ENCODE measurements at places on chromosomes 3 and 15.

- DNase-seq: no peak
Measured at GRCh38 chr15:35206060-35206675, 121.1 kb upstream of the NANOGP8 start.

DNA sequence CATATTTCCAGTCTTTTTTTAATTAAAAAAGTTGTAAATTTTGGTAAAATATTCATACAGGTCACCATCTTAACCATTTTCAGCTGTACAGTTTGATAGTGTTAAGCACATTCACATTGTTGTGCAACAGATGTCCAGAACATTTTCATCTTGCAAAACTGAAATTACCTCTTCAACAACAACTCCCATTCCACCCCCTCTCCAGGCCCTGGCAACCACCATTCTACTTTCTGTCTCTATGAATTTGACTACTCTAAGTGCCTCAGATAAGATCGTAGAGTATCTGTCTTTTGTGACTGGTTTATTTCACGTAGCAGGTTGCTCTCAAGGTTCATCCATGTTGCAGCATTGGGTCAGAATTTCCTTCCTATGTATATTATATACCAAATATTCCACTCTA lies 76.0 kb downstream of the SLCO3A1 start:
- DNase-seq: no peak

- no peak for DNase-seq
Measured at GRCh38 chr3:30263925-30264313, 342.5 kb upstream of the TGFBR2 start.

DNA sequence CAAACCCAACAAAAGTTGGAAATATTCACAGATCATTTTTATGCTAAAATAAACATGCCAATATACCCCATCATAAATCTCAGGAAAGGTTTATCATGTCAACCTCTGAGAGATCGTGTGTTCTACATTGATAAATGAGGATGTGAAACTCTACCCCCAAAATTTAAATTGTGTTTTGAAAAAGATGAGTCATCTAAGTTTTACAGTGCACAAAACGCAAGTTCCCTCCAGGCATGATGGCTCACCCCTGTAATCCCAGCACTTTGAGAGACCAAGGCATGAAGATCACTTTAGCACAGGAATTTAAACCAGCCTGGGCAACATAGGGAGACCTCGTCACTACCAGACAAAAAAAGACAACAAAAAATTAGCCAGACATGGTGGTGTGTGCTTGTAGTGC lies 1487.0 kb upstream of the GBE1 start:
- DNase-seq: no peak

DNA sequence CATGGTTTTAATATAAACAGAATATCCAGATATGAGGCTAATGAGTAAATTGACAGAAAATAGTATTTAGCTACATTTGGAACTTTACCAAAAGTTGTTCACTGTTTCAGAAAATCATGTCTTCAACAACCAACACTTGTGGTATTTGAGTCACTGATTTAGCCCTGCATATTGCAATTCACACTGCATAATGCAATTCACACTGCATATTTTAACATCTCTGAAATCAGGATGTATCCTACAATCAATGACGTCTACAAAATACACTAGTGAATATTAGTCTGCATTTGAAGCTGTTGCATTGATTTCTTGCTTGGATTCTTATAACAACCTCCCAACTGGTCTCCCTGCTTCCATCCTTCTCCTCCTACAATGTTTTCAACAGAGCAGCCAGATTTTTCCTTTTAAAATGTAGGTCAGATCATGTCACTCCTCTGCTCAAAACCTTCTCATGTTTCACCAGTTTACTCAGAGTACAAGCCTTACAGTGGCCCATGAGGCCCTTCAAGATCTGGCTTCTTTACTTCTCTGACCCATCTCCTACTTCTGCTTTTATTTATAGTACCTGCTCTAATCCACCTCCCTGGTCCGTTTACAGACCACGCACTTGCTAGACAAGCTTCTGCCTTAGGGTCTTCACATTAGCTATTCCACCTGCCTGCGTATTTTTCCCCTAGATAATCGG lies 11.4 kb upstream of the RAB11A start:
- DNase-seq: no peak

GRCh38 chr15:25431836-25432561 lies 6.8 kb downstream of the UBE3A start:
- no peak for DNase-seq

- DNase-seq: no peak
Measured at GRCh38 chr15:60162968-60163355, 158.9 kb downstream of the FOXB1 start.

DNA sequence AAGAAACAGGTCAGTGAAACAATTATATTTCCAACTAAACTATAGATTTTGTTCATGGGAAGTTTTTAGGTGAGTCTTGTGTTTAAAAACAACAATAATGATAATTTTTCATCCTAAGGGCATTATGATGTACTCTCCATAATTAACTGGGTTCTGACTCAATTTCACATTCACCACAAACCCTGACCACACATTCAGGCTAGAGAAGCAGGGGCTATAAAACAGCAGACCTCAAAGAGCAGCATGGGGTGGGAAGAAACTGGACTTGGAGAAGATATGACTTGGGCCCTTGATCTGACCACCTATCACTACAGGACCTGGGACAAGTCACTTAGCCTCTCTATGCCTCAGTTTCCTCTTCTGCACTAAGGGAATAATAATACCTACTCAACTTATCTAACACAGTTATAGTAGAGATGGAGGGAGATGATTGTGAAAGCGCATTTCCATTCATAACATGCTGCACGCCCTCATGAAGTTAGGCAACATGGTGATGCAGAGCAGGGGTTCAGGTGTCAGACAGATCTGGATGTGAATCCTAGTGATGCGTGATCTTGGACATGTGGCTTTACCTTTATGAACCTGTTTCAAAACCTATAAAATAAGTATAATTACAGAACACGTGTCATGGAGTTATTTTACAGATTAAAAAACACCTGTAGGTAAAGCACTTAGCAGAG lies 63.0 kb upstream of the ACP3 start:
- DNase-seq: no peak

GRCh38 chr15:31433091-31433490 lies 106.5 kb downstream of the KLF13 start:
- DNase-seq: no peak

DNA sequence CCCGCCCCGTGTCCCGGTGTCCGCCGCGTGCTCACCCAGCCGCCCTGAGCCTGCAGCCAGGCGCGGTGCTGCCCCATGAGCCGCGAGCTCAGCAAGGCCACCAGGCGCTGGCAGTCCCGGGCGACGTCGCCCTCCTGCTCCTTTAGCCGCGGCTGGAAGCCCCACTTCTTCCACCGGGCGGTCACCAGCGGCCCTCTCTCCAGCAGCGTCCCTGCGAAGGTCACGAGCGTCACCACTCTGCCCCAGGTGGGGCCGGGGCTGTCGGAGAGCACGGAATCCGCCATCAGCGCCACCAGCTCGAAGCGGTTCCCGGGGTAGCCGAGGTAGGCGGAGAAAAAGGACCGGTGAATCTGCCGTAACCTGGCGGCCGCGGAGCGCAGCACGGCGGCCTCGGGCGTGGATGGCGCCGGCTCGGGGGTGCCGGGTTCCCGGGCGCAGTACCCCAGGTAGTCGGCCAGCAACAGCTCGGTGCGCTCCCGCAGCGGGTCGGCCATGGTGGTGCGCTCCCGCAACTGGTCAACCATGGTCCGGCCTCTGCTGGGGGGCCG lies 298 bp downstream of the BCL2L10 start:
- no peak for DNase-seq

DNA sequence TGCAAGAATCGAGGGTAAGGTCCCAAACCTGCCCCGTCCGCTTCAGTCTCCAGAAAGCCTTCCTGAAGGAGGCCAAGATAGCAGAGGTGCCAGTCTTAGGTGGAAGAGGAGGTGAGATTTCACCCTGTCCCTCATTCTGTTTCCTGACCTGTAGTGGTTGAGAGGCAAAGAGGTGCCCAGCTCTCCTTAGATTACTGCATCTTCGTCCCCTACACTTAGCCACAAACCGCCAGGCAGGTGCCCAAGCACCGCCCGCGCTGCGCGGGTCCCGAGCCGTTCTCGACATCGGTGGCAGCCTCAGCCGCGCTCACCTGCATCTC lies 23.8 kb upstream of the POLG start:
- DNase-seq: no peak

- DNase-seq: no peak
Measured at GRCh38 chr3:160676547-160677303, at the start of gene ARL14. ARL14 (plus strand) TSS chr3:160677160; CDS start chr3:160677347, 187 bp downstream.

DNA sequence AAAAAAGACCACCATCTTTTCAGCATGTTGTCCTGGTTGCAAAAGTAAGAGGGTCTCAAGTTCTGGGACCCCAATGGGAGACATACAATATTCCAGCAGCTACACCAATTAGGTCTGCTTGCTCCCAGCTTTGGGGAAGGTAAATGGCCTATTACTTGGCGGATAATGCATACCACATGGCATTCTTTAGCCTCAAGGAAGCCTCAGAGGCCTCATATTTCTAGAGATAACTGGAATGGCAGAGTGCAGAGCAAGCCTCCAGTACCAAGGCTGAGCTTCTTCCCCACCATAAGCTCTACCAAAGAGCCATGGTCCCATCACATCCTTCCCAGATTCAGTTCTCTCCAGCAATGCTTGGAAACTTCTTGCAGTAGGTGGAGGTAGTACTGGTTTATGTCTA lies 493.8 kb downstream of the SHQ1 start:
- no peak for DNase-seq

GRCh38 chr3:42117175-42118008 lies 26.2 kb downstream of the TRAK1 start:
- DNase-seq: no peak

DNA sequence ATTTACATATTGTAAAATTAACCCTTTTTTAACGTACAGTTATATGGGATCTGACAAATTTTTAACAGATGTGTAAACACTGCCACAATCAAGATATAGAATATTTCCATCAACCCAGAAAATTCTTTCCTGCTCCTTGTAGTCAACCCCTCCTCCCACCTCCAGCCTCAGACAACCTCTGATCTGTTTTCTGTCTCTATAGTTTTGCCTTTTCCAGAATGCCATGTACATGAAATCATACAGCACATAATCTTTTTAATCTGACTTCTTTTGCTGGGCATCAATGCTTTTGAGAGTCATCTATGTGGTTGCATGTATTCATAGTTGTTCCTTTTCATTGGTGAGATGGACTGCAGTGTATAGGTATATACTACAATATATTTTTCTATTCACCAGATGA lies 153.0 kb downstream of the SMAD6 start:
- DNase-seq: no peak

- no peak for DNase-seq
Measured at GRCh38 chr3:58335652-58335947, 2.9 kb downstream of the PXK start.

DNA sequence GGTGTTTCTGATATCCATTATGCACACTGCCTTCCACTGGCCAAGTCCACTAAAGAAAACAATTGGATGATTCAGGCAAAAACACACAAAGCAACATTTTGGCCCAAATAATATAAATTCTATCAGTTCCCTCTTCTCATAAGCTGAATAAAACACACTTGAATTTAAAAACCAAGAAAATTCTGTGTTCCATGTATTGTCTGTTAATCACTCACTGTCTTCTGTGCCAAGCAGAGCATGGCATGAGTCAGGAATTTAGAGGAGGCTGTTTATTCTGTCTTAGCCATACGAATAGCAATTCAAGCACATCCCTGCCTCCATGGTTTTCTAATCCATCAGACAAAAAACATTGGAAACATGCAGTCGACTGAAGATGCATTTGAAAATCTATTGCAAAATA lies 215.6 kb upstream of the UMPS start:
- DNase-seq: no peak

- DNase-seq: no peak
Measured at GRCh38 chr3:139933766-139934165, 1.2 kb upstream of the CLSTN2 start.

DNA sequence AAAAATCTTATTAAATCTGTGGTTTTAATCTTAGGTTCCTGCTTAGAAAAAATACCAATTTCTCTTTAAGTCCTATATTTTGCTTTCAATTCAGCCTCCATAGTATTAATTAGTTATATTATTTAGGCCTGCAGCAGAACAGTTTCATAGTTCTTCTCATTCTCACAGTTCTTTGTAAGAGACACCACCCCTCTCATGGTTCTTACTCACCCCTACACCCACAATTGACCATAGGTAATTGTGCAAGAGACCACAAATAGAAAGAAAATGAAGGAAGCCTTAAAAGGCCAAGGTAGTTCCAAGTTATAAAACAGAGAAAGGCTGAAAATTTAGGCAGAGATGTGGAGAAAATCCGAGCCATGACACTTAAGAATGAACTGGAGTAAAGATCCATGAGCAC lies 415.3 kb downstream of the TIGIT start:
- no peak for DNase-seq

GRCh38 chr15:45116482-45117307 lies 2.6 kb downstream of the DUOXA2 start:
- no peak for DNase-seq

- no peak for DNase-seq
Measured at GRCh38 chr15:74417225-74417624, 16.5 kb downstream of the SEMA7A start.

- no peak for DNase-seq
Measured at GRCh38 chr3:192284443-192285072, 442.8 kb downstream of the FGF12 start.

DNA sequence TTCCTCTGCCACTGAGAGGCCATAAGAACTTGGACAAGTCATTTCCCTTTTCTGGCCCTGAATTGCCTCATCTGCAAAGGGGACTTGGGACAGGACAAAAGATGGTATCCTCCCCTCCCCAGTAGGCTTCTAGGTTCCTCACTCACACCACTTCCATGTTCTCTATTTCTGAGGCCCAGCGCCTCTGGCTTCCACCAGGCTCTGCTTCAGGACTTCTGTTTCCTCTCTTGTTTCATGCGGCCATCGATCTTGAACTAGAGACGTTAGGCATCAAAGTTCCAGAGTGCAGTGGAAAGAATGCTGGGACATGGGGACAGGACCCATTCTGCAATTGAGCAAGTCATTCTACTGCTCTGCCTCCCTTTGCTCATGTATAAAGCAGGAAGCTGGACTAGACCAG lies 1.7 kb downstream of the TM4SF4 start:
- no peak for DNase-seq

DNA sequence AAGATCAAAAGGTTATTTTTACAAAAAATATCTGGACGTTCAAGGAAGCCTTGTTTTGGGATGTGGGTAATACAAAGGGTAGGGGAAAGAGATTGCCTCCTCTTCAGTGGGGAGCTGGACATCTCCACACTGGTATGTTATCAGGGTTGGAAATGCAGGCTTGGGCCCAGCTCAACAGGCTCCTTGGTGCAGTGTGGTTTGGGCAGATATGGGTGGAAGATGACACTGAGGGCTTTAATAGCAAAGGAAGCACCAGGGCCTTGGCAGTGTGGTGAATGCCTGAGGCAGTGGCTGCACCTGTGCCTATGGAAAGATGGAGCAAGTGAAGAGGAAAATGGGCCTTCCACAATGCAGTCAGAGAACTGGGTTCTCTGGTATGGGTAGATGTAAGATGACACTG lies 11.2 kb upstream of the MED12L start:
- DNase-seq: no peak

GRCh38 chr3:30505866-30506520 lies 100.4 kb upstream of the TGFBR2 start:
- DNase-seq: no peak

GRCh38 chr3:31606453-31606852 lies 73.7 kb downstream of the STT3B start:
- DNase-seq: no peak

Measured in NCI-H774 (cell line).